Ascending aorta (tissue), 2 donors: ENCODE measurements at places on chromosomes 11 and 22. TPM values are rescaled to one million over a fixed set of nuclear protein-coding genes. Genes with fewer than 3 reads are reported as not detected.

LSP1 gene
- 41.9 TPM for total RNA-seq

MB gene
- total RNA-seq, result not detected

TRPM5 gene
- not detected for total RNA-seq

UCP3 gene
- total RNA-seq, result not detected

ADM2 gene
- not detected for total RNA-seq

SHISA8 gene
- total RNA-seq, result not detected

WT1 gene
- not detected for total RNA-seq

ADORA2A gene
- total RNA-seq, result 14.7 TPM

KRTAP5-7 gene
- not detected for total RNA-seq

PKP3 gene
- not detected for total RNA-seq

DUSP8 gene
- total RNA-seq, result 27.0 TPM

BRSK2 gene
- 9.3 TPM for total RNA-seq

CHORDC1 gene
- 15.1 TPM for total RNA-seq

OR52I1 gene
- total RNA-seq, result not detected

RIC3 gene
- 5.3 TPM for total RNA-seq

PVALB gene
- not detected for total RNA-seq
